GOT3 (cell line): ENCODE measurements at places on chromosomes 1 and 21.
A peak's percentile ranks its signal among the peaks of the same experiment; 100 is the strongest.

- DNase-seq = no peak
Measured at GRCh38 chr1:227803933-227804332, 11.5 kb upstream of the PRSS38 start.

DNA sequence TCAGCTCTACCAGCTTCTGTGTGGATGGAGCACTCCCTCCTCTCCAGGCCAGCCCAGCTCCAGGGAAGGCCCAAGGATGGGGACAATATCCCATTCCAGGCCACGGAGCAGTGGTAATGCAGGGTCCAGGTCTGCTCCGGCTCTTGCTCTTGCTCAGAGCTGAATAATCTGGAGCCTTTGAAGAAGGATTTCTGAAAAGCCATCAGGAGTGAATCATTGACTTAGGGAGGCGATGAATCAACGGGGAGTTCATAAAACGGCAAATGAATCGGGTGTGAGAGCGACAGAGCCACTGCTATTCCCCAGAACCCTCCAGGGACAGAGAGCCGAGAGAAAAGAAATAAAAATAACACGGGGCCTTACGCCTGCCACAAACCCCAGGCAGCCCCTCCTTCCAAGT, 7.7 kb downstream of the POU3F1 start:
- DNase-seq = no peak

DNA sequence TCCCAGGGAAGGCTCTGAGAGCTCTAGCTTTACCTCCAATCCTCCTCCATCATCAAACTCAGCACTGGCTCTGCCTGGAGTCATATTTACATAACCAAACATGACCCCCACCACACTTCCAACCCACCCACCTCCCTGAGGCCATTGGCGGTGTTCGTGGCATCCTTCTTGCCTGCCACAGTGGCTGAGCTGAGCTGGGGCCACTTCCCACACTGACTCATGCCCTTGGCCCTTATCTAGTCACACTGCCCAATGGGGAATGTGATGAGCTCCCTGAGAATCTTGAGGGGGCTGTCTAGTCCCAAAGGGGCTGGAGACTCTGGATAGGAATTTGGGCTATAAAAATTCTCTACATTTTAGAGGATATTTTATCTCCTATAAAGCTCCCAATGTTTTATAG, 230.9 kb upstream of the IRF2BP2 start:
- DNase-seq = no peak

- no peak for DNase-seq
Measured at GRCh38 chr21:39178421-39178820, 4.8 kb downstream of the PSMG1 start.

- no peak for DNase-seq
Measured at GRCh38 chr1:54998677-54999076, at the start of gene BSND. Gene BSND (plus strand): TSS chr1:54998933. CDS start chr1:54999187, 254 bp downstream.

GRCh38 chr1:77605246-77606026, 77.0 kb downstream of the ZZZ3 start:
- DNase-seq = no peak

GRCh38 chr21:45326169-45326851, 38.6 kb upstream of the POFUT2 start:
- DNase-seq = no peak

DNA sequence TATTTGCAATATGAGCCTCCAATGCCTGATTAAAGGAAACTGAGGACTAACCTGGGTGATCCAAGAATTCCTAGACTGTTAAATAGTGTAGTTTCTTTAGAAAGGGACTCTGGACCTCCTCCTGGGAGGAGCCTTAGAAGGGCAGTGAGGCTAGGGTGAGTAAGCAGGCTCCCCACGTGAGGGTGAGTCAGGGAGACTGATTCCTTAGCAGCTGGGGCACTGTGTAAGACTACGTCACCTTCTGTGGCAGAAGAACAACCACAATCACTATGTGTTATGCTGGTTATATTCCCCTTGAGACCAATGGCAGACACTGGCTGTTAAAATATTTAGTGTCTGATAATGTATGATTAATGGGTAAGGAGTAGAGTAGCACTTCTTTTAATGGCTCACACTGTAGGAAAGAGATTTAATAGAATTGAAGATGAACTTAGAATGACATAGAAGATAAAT, 53.3 kb upstream of the SYT14 start:
- DNase-seq = peak; percentile 62

DNA sequence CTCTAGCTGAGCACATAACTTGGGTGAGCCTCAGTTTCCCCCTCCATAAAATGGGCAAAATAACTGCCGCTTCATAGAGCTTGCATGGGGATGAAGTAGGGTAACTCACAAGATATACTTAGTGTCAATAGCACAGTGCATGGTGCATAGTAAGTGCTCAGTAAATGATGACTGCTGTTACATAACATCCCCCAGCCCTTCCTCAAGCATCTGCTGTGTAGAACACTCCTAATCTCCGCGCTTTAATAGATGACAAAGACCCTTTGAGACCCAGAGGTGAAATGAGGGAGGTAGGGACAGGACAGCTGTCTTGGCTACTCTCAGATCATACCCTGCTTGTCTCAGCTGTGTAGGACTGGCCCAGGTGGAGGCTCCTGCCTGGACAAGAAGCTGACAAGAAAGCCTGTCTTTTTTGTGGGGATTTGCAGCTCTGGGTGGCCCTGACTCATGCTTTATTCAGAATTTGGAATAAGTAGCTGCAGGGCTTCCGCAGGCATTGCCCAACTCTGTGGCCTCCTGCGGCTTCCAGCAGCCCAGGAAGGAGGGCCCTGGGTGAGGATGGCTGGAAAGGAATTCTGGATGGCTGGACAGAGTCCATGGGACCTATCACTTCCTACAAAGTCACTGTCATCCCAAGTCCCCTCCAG, 20.7 kb upstream of the PADI4 start:
- peak; percentile 13 for DNase-seq

DNA sequence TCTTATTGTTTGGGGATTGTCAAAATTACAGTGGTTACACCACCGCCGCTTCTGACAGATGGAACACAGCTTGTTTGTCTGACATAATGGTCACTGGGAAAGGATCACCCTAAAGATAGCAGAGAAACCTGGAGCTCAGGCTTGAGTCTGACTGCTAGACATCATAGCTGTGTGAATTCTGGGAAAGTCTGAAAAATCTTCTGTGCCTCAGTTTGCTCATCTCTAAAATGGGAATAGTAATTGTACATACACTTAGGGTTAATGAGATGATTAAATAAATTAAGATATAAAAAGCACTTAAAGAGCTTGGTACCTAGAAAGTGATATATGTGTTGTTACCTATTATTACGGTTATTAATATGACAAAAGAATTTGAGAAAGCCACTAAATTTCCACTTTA, 39.7 kb upstream of the NRIP1 start:
- DNase-seq = no peak

DNA sequence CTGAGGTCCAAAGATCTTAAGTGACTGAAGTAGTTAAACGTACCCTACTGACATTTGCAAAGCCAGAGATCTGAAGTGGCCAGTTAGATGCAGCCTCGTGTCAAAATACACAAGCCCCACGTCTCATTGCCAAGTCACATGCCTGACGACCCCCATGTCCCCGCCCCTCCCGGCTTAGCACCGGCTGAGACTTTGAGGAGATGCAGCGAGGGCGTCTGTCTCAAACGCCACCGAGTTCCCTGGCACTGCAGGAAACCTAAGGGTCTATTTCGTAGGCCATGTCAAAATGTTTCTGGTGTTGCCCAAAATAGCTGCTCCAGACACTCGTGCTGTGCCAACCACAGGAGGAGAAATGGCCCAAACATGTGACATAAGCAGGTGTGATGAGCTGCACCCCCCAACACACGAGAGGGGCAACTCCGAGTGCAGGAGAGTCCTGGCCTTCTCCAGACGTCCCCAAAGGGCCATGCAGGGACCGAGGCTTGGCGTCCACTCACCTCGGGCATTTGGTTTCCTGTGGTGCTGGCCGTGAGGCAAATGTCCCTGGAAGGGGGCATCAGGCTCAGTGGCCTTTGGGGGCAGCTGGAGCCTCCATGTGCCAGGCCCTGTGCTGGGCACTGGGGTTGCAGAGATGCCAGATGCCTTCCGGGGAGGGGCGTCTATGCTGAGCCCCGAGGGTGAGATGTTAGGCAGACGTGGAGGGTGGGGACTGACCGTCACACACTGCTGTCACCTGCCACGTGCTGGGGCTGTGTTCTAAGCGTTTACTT, 67.0 kb downstream of the MATN1 start:
- no peak for DNase-seq

- no peak for DNase-seq
Measured at GRCh38 chr1:180252638-180253536, 22.8 kb downstream of the LHX4 start.

GRCh38 chr1:225449261-225449660, 21.4 kb upstream of the LBR start:
- DNase-seq = no peak

GRCh38 chr1:243312952-243313634, 57.3 kb downstream of the SDCCAG8 start:
- DNase-seq = no peak

- DNase-seq = peak; percentile 29
Measured at GRCh38 chr21:38831526-38832467, 26.1 kb downstream of the ETS2 start.

GRCh38 chr1:206065547-206066145, 12.7 kb downstream of the RHEX start:
- no peak for DNase-seq

- no peak for DNase-seq
Measured at GRCh38 chr1:222026280-222026679, 284.4 kb upstream of the DUSP10 start.
